T-helper 2 cell treated with Interferon-gamma antibody and Interleukin-4, amounts not matched to agents 5 μg/mL and 100 μg/mL, for 36 hours (primary cell): ENCODE measurements at places on chromosomes 7 and 10.

- H3K36me3 ChIP-seq = no peaks in the 10 kb centered on the region
- no peak overlapping the region for H3K4me3 ChIP-seq
- no peak for DNase-seq
- no peaks in the 10 kb centered on the region for H3K4me1 ChIP-seq
- H3K27me3 ChIP-seq = no peaks in the 10 kb centered on the region
- H3K27ac ChIP-seq = no peak overlapping the region
Observed at GRCh38 chr10:13395540-13395939, 47.4 kb upstream of the SEPHS1 start.

- H3K4me3 ChIP-seq = no peak overlapping the region
- no peak for DNase-seq
- no peak overlapping the region for H3K27ac ChIP-seq
- H3K27me3 ChIP-seq = no peaks in the 10 kb centered on the region
- peaks cover 37% of the 10 kb centered on the region for H3K36me3 ChIP-seq
Observed at GRCh38 chr10:100934084-100934659, 21.4 kb downstream of the SLF2 start.

GRCh38 chr7:2276107-2276506 is 34.1 kb downstream of the NUDT1 start:
- no peaks in the 10 kb centered on the region for H3K27me3 ChIP-seq
- no peaks in the 10 kb centered on the region for H3K36me3 ChIP-seq
- no peak overlapping the region for H3K27ac ChIP-seq
- DNase-seq = no peak
- peaks cover 4% of the 10 kb centered on the region for H3K4me1 ChIP-seq
- no peak overlapping the region for H3K4me3 ChIP-seq

DNA sequence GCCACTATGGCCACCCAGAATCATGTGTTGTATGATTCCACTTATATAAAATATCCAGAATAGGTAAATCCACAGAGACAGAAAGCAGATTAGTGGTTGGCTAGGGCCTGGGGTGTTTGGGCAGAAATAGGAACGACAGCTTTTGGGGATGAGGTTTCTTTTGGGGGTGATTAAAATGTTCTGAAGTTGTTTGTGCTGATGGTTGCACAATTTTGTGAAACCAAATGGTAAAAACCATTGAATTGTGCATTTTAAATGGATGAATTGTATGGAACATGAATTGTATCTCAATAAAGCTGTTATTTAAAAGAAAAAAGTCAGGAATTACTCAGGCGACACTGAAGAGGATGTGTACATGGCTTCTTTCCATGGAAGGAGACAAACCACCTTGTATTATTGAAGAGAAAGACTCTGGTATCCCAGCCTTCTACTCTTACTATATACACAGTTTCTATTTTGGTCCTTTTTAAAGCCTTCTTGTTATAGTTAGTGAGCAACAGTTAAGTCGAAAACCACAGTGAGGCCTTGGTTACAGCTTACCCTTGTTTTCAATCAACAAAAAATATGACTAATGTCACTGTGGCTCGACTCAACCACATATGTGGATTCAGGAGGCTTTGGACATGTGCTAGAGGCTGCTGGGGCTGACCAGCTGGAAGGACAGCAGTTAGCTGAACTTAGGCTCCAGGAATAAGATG is 57.1 kb upstream of the KMT2E start:
- H3K4me3 ChIP-seq = peak overlapping the region; percentile 49
- H3K4me1 ChIP-seq = peaks cover 47% of the 10 kb centered on the region
- H3K36me3 ChIP-seq = peaks cover 17% of the 10 kb centered on the region
- H3K27ac ChIP-seq = peak overlapping the region; percentile 99
- H3K27me3 ChIP-seq = no peaks in the 10 kb centered on the region

- H3K27me3 ChIP-seq = peaks cover 3% of the 10 kb centered on the region
- H3K27ac ChIP-seq = peak overlapping the region; percentile 67
- DNase-seq = no peak
- peaks cover 55% of the 10 kb centered on the region for H3K4me1 ChIP-seq
Observed at GRCh38 chr10:14660831-14661230, 113.9 kb downstream of the FAM107B start.

DNA sequence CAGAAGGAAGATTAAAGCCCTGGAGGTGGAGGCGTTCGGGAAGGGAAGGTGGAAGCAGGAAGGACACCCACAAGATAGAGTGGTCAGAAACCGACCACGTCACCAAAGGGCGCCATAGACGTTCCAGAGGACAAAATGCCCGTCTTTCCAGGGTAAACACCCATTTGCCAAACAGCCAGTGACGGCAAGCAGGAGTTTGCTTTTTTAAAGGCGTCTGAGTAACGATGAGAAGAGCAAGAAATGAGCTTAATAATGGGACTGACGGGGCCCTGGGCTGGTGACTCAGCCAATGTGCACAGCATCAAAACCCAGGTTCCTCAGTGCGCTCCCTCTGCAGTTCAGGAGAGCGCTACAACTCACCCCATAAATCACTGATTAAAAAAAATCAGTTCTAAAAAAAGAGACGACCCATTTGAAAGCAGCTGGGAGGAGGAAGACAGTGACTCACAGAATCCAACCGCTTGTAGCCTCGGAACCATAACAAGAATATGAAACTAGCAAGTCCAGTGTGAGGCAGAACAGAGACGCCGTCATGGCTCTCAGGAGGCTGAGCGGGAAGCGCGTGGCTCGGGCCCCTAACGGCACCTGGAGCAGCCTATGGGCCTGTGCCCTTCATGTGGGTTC is 5.9 kb downstream of the DIP2C start:
- H3K27ac ChIP-seq = no peak overlapping the region
- H3K4me3 ChIP-seq = no peak overlapping the region
- no peak for DNase-seq
- H3K36me3 ChIP-seq = no peaks in the 10 kb centered on the region
- H3K4me1 ChIP-seq = no peaks in the 10 kb centered on the region
- H3K27me3 ChIP-seq = peaks cover 17% of the 10 kb centered on the region

DNA sequence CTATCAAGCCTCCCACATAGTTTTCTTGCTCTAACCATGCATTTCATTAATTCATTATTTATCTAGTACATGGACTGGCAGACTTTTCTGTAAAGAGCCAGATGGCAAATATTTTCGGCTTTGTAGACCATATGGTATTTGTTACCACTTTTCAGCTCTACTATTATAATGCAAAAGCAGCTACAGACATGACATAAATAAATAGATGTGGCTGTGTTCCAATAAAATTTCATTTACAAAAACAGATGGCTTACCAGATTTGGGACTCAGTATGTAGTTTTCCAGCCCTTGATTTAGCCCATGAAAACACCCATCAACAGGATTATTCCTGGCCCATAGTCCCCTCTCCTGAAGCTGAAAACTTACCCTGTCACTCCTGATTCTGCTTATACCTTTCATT is 32.1 kb downstream of the PLCE1 start:
- H3K27ac ChIP-seq = no peak overlapping the region
- H3K4me3 ChIP-seq = no peak overlapping the region

DNA sequence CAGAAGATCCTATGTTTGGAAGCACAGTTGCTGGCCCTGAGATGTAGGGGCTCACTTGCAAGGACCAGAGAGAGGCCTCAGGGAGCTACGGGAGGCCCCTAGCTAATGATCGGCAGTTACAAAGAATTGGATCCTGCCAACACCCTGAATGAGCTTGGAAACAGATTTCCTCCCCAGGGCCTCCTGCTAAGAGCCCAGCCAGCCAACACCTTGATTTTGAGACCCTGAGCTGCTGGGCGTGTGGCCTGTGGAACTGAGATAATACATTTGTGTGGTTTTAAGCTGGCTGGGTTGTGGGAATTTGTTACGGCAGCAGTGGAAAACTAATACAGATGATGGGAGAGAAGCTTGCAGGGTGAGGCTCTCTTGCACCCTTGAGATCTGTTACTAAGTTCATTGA is 3.9 kb downstream of the DOCK1 start:
- H3K4me1 ChIP-seq = no peaks in the 10 kb centered on the region
- H3K27ac ChIP-seq = no peak overlapping the region
- no peak overlapping the region for H3K4me3 ChIP-seq
- H3K27me3 ChIP-seq = peaks cover 19% of the 10 kb centered on the region
- no peaks in the 10 kb centered on the region for H3K36me3 ChIP-seq

DNA sequence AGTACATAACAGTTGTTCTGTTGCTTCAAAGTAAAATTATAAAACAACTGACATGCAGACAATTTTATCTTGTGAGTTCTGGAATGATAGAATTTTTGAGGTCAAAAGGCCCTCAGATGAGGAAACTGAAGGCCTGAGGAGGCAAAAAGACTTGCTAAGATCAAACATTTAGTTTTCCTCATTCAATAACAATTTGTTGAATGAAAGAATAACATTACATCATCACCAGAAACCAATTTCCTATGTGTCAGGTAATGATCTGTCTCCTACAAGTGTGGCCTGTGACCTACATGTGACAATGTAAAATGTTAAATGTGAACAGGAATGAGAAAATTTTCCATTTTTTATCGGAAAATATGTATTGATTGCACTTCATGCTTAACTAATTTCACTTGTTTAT is 16.6 kb upstream of the ASB4 start:
- no peak overlapping the region for H3K27ac ChIP-seq
- H3K27me3 ChIP-seq = peaks cover 2% of the 10 kb centered on the region
- H3K4me3 ChIP-seq = no peak overlapping the region
- peaks cover 13% of the 10 kb centered on the region for H3K4me1 ChIP-seq
- no peaks in the 10 kb centered on the region for H3K36me3 ChIP-seq
- DNase-seq = no peak

GRCh38 chr10:26044141-26044749 is 110.2 kb downstream of the MYO3A start:
- H3K27me3 ChIP-seq = no peaks in the 10 kb centered on the region
- no peaks in the 10 kb centered on the region for H3K4me1 ChIP-seq
- no peak overlapping the region for H3K4me3 ChIP-seq
- H3K36me3 ChIP-seq = no peaks in the 10 kb centered on the region

DNA sequence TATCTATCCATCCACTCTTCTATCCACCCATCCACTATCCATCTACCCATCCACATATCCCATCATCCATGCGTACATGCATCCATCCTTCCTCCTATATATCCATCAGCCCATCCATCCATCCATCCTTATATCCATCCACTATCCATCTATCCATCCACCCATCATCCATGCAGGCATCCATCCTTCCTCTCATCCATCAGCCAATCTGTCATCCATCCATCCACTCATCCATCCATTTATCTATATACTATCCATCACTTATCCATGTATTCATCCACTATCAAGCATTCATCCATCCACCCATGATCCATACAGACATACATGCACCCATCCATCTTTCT is 485.9 kb downstream of the DNAJB6 start:
- no peak for DNase-seq
- no peak overlapping the region for H3K27ac ChIP-seq
- H3K4me3 ChIP-seq = no peak overlapping the region
- peaks cover 7% of the 10 kb centered on the region for H3K4me1 ChIP-seq
- no peaks in the 10 kb centered on the region for H3K27me3 ChIP-seq

- no peaks in the 10 kb centered on the region for H3K27me3 ChIP-seq
- peaks cover 9% of the 10 kb centered on the region for H3K4me1 ChIP-seq
- DNase-seq = no peak
- no peak overlapping the region for H3K4me3 ChIP-seq
Observed at GRCh38 chr10:29473406-29474100, 161.2 kb downstream of the SVIL start.

DNA sequence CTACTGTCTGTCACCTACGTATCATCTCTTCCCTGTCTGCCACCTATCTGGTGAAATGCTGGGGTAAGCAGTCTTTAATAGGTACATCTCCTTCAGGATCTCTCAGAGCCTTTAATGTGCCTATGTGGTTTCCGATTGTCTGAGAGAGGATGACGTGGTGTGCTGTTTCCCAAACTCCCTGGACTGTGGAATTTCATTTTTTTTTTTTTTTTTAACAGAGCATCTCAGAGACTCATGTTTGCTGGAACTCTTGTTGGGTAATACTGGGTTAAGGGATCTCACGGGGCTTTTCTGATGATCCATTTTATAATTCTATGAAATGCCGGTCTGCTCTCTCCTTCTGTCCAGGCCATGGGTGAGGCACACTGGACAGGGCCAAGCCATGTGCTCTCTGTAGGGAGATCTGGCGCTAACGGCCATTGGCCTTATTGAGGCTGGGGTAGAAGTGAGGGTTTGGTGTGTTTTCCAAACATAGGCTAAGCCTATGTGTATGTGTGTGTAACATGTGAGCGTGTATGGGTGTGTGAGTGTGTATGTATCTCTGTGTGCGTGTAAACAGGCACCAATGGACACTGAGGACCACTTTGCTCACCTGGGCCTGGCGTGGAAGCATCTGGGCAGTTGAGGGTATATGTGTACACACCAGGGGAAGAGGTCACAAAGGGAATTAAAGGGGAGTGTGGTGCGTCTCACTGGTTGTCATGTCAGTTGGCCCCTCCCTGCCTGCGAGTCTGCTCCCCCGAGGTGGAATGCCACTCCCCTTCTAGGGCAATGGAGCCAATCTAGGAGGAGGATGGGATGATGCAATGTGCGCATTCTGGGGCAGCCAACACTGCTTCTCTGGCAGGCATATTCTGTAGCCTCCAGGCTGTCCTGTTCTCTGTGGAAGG is 7.8 kb downstream of the ADRA2A start:
- H3K4me1 ChIP-seq = no peaks in the 10 kb centered on the region
- no peak for DNase-seq
- peak overlapping the region; percentile 8 for H3K27ac ChIP-seq
- H3K36me3 ChIP-seq = no peaks in the 10 kb centered on the region
- H3K4me3 ChIP-seq = no peak overlapping the region

DNA sequence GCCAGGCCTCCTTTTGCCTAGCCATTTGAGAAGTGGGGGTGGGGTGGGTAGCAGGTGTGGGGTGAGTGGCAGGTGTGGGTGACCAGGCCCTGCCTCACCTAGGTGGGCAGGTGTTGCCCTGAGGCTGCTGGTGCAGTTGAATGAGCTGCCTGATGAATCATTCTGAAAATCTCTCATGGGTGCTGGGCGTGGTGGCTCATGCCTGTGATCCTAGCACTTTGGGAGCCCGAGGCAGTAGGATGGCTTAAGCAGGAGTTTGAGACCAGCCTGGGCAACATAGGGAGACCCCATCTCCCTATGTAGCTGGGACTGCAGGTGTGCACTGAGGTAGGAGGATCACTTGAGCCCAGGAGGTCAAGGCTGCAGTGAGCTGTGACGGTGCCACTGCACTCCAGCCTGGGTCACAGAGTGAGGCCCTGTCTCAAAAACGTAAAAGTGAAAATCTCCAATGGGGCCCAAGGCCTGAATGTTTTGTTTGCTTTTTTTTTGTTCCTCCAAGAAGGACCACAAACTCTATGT is 17.7 kb downstream of the TSPAN14 start:
- peak overlapping the region; percentile 86 for H3K27ac ChIP-seq
- peaks cover 58% of the 10 kb centered on the region for H3K36me3 ChIP-seq
- H3K4me1 ChIP-seq = peaks cover 62% of the 10 kb centered on the region
- no peaks in the 10 kb centered on the region for H3K27me3 ChIP-seq
- H3K4me3 ChIP-seq = peak overlapping the region; percentile 51

- H3K27ac ChIP-seq = no peak overlapping the region
- peaks cover 85% of the 10 kb centered on the region for H3K36me3 ChIP-seq
- DNase-seq = no peak
- no peaks in the 10 kb centered on the region for H3K27me3 ChIP-seq
- H3K4me1 ChIP-seq = peaks cover 63% of the 10 kb centered on the region
Observed at GRCh38 chr7:139075871-139076686, 33.4 kb downstream of the ZC3HAV1 start.
